DND-41 (cell line): ENCODE measurements at places on chromosomes 6 and 20.

- DNase-seq = peak; percentile 19
Observed at GRCh38 chr20:36070451-36070850, 84.1 kb upstream of the EPB41L1 start.

- no peak for DNase-seq
Observed at GRCh38 chr20:47969426-47969825, 184.1 kb upstream of the SULF2 start.

DNA sequence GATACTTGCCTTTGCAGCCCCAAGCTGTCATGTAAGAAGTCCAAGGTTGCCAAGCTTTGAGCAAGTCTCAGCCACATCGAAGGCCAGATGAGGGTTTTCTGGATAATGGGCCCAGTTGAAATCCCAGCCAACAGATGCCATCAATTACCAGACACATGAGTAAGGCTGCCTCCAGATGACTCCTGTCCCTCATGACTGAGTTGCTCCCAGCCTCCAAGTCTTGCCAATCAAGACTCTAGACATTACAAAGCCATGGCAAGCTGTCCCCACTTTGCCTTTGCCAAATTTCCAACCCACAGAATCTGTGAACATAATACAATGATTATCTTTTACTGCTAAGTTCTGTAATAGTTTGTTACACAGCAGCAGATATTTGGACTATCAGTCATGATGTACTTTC, 76.8 kb upstream of the ARMC2 start:
- no peak for DNase-seq

DNA sequence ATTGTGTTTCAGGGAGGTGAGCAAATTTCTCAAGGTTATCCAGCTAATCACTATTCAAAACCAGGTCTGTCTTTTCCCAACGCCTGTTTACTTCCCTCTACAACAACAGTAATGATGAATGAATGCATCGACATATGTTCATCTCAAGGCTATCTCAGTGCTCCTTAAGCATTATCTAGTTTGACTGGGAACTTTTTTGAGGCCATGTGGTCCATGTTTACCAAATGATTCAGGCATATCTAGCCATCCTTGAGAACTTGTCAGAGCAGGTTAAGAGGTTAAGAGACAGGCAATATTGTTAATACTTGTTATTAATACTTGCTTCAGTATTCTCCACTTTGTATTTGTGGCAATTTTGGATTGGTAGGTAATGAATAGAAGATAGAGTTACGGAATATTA, 1038.4 kb upstream of the FLRT3 start:
- no peak for DNase-seq

GRCh38 chr6:154766288-154766687, 33.1 kb downstream of the SCAF8 start:
- DNase-seq = no peak
